ENCODE measurements at places on chromosomes 1 and 21.

- no peak for DNase-seq
Observed at GRCh38 chr1:96747565-96747964, 26.0 kb downstream of the PTBP2 start.

GRCh38 chr21:46084709-46085108 is 13.2 kb upstream of the COL6A2 start:
- DNase-seq = peak; percentile 18

- no peak for DNase-seq
Observed at GRCh38 chr1:19073311-19074186, 117.1 kb upstream of the IFFO2 start.

GRCh38 chr1:185931438-185931837 is 197.2 kb downstream of the HMCN1 start:
- DNase-seq = no peak

DNA sequence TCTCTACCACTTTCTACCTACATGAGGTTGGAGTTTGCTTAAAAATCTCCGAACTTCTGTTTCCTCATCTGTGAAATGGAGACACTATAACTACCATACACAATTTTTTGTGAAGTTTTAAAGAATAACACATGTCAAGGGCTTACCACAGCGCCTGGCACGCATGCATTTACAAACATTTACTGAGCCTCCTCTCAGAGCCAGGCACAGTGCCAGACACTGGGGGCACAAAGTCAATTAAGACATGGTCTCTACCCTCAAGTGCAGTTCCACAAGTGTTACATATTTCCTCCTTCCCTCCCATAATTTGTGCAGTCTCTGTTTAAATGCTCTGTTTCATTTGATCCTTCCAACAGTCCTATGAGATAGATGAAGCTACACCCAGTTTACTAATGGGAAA is 356.4 kb upstream of the ESRRG start:
- DNase-seq = no peak

DNA sequence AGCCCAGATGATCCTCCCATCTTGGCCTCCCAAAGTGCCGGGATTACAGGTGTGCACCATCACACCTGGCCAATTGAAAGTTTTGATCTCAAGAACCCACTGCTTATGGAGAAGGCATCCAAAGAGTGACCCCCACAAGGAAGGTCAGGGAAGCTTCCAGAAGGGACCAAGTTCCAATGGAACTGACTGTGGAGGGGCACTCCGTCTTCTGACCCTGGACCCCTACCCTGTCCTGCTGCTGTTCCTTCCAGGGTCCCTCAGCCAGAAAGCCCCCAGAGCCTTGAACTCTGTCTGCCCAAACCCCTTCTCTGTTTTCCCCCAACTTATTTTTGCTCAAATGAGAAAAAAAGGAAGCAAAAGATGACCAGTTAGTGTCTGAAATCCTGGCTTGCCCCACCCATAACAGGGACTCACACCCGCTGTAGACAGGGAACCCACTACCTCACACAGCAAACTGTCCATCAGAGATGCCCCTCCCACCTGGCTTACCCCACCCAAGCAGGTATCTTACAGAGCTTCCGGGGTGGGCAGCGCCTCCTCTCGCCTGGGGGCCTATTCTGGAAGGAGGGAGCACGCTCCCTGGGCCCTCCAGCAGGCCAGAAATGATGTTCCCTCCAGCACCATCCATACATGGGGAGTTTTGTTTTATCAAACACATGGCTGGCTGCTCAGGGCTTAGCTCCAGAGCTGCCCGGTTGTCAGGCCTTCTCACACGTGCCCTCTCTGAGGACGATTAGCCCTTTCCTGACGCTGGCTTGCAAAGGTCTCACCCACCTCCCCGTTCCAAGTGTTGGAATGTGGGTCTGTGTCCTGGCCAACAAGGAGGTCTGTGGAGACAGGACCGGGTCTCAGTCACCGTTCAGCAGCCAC is 3.1 kb upstream of the WNT3A start:
- DNase-seq = no peak

- DNase-seq = peak; percentile 74
Observed at GRCh38 chr1:223531742-223532341, 133.7 kb downstream of the CAPN8 start.

- no peak for DNase-seq
Observed at GRCh38 chr1:152912900-152913299, 4.6 kb downstream of the IVL start.

DNA sequence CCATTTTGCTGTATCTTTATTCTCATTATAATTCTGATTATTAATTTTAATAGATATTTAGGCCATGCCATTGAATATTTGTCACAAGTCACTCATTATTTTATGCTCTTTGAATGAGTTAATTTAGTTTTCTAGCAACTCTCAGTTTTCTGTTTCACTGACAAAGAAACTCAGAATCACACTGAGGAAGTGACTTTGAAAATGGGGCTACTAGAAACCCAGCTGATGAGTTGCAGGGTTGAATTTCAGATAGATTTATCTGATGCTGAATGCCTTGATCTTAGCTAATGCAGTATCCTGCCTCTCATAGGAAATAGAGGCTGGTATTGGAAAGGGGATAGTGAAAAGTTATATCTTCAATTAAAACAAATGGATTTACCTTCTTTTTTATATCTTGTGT is 67.4 kb upstream of the PLA2G4A start:
- no peak for DNase-seq

DNA sequence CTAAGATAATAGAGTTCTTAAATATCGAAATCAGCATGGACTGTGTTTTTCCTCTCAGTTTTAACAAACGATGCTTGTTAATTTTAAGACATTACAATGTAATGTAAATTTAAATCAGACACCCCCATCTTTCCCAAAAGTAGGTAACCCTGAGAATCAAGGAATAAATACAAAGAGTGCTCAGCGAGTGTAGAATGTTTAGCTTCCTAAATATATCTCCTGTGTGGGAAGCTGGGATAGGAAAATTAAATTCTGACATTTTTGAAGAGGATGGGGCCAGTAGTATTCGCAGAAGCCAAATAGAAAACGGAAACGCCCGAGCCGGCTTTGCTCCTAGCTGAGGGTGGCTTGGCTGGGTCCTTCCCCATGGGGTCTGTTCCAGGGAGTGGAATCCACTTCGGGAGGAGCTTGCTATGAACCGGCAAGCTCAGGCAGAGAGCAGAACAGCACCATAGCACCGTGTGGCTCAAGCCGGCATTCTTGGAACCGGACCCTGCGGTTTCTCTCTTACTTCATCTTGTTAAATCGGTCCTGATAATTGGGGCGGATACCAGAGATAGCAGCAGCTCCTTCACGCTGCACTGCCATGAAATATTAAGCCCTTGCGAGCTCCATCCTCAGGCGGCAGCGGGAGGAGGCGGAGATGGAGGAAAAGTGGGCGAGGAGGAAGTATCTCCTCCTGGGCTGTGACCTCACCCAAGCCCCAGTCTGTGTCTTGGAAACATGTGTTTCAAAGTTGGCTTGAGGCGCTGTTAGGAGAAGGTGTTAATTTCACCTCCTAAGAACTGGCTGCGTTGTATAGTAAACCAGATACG is 24.9 kb downstream of the MAP3K7CL start:
- peak; percentile 71 for DNase-seq

- no peak for DNase-seq
Observed at GRCh38 chr21:31946231-31946630, 73.4 kb downstream of the HUNK start.

DNA sequence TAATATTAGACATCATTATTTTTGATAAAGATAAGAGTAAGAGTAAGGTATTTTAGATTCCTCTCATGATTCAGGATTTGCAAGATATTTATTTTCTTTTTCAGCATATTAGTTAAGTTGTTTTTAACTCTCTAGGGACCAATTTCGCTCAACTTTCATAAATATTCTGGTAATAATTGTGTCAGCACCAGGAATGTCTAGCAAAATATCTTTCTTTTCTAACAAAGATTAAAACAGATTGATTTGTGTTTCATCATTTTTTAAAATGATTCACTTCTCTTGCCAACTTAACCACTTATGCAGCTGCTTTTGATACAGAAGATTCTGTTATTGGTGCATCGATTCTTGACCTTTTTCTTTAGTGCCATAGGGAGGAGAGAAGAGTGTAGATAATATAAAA is 172.8 kb upstream of the PTGFR start:
- no peak for DNase-seq

- no peak for DNase-seq
Observed at GRCh38 chr1:91724231-91724630, 161.7 kb downstream of the TGFBR3 start.

DNA sequence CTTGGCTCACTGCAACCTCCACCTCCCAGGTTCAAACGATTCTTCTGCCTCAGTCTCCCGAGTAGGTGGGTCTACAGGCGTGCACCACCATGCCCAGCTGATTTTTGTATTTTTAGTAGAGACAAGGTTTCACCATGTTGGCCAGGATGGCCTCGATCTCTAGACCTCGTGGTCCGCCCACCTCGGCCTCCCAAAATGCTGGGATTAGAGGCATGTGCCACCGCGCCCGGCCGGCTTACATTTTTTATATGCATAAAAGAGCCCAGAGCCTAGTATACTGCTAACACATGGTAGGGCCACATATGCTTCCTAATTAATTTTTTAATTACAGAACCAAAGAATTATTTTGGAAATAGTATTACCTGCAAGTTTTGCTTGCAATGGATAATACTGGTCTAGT is 1325.4 kb downstream of the PLA2G4A start:
- no peak for DNase-seq

DNA sequence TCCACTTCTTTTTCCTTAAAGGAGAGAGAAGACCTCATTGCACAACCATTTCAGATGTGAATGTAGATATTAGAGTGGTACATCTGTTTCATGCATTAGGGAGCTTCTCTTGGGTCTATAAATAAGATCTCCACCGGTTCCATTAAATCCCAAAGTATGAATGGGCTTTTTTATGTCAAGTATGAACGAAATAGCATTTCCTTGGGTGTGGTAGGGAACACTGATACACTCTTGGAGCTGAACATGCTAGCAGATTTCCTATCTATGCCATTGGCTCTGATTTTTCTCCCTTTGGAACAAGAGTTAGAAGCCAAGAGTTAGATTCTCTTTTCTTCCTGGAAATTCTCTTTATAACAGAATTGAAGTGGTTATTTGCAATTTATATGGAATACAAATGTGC is 245.6 kb upstream of the ADAMTS5 start:
- DNase-seq = no peak

- no peak for DNase-seq
Observed at GRCh38 chr1:58500043-58500442, 46.5 kb downstream of the OMA1 start.

DNA sequence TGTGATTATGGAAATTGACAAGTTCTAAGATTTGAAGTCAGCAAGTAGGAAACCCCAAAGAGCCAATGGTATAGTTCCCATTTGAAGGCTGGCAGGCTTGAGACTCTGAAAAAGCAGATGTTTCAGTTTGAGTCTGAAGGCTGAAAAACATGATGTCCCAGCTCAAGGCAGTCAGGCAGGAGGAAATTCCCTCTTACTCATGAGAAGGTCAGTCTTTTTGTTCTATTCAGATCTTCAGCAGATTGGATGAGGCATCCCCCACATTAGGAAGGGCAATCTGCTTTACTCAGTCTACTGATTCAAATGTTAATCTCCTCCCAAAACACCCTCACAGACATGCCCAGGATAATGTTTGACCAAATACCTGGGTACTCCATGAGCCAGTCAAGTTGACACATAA is 372.5 kb upstream of the ST6GALNAC5 start:
- DNase-seq = no peak

GRCh38 chr1:164662462-164662861 is 103.5 kb downstream of the PBX1 start:
- DNase-seq = peak; percentile 38

DNA sequence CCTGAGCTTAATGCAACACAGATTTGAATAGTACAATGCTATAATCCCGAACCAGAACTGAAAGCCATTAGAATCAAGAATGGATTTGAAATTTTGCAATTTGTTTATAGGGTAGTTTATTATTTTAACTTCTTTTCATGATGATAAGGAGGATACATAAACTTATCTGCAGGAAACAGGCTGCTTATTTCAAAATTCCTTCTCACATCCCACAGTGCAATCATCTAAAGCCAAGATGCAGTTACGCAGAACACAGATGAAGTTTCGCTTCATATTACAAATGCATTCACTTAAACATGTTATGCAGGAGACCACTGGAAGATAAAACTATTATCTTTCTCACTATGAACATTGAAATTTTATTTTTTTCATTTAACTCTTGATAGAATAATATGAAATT is 1019.6 kb downstream of the PLA2G4A start:
- no peak for DNase-seq

DNA sequence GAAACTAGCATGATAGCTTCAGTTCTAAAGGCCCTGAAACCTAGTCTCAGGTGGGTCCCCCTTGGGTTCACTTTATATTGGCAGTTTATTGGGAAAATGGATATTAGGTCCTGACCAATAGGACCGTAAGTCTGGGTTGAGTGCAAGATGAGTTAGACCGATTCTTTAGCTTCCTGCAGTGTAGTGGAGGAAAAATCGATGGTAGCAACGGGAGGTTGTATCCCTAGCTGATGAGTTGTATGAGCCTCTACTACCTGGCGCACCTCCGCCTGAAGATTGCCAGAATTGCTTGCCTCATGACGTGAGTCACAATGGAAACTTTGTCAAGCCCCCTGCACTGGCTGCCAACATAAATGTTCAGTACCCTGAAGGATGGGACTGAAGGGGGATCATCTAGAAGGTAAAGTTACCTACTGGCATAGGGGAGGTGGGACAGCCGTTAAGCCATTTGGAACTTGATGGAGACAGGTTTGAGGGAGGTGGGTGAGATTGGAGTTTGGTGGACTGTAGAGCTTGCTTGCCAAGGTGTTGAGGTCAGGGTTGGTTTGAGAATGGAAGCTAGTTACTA is 3.9 kb downstream of the RCC1 start:
- peak; percentile 59 for DNase-seq

- DNase-seq = peak; percentile 52
Observed at GRCh38 chr1:189429610-189430009, 1048.1 kb downstream of the BRINP3 start.

DNA sequence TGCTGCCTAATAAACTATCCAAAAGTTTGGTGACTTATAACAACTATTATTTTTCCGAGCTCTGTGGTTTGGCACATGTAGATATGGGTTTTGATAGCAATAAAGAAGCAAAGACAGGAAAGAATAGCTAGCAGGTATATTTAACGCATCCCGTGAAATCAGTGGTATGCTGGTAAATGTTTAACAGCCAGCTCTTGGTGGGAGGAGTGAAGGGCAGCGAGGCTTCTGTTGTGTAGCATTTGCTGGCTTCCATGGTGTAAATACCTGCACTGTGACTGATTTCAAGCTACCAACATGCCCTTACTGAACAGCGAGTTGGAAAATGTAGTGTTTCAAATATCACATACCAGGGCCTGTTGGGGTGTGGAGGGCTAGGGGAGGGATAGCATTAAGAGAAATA is 291.0 kb downstream of the PRDM2 start:
- no peak for DNase-seq

DNA sequence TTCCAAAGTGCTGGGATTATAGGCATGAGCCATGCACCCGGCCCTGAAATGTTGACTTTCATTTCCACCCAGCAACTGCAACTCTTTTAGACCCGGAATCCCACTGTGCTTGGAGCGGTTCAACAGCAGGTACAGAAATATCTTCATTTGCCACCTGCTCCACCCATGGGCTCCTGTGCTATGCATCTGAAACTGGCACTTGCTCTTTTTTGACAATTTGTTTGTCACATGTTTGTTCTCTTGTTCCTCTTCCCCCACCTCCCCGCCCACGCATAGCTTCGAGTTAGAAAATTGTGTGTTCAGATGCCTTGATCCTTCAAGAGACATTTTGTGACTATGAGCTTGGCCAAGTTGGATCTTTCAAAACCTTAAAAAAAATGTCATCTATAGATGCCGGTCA is 2.4 kb upstream of the IFNLR1 start:
- DNase-seq = no peak
